Stimulated activated CD4-positive, alpha-beta T cell treated with anti-CD3 and anti-CD28 coated beads, Interleukin-15, amount 100 ng/mL, for 1 hour (primary cell): ENCODE measurements at places on chromosomes 1 and 21.

GRCh38 chr1:152917794-152918193 lies 9.4 kb downstream of the IVL start:
- DNase-seq: no peak

DNA sequence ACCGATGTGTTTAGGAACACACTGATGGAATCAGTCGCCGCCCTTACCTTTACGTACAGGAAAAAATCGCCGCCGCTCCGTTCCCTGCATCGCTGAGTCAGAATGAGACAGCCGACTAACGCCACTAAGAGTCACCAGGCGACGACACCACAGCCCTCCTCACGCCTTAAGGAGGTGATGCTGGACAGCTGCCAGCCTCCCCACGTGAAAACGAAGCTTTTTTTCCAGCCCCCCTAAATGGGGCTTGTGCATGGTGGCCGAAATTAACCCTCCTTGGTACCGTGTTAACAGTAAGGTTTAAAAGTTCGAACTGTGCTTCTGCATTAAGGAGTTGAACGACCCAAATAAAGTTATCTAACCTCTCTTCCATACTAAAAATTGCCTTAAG lies 511 bp downstream of the DNTTIP2 start:
- DNase-seq: peak; percentile 25

- no peak for DNase-seq
These were observed 53.9 kb upstream of the TIAM1 start for GRCh38 chr21:31397939-31398338.

GRCh38 chr1:212127221-212127620 lies 91.7 kb downstream of the DTL start:
- no peak for DNase-seq

- no peak for DNase-seq
These were observed 18.9 kb downstream of the HSF2BP start for GRCh38 chr21:43640400-43640799.

DNA sequence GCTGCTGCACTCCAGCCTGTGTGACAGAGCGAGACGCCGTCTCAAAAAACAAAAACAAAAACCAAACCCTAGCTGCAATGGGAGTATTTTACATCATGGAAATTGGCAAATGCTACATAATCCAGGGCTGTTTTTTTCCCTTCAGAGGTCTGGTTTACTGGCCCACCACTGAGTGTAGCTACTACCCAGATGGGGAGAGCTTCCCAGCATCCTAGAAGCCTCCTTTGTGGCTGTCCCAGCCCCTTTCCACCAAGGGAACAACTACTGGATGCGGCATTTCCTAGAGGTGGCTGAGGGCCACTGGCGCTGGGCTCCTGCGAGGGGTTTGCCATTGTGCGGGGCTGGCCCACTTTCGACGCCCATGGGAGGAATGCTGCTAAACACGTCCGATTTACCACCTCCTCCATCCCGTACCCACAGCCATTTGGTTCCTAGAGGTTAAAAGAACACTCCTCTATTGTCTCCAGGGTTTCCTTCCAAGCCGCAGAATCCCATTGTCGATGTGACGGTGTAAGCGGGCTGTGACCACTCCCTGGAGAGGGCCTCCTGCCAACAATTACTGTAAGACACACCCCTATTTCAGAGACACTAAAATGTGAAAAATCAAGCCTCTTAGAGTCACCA lies 55.4 kb downstream of the RUNX3 start:
- no peak for DNase-seq

- no peak for DNase-seq
These were observed 74.1 kb downstream of the PRDM2 start for GRCh38 chr1:13774121-13774520.

- no peak for DNase-seq
These were observed 19.6 kb upstream of the ZNF648 start for GRCh38 chr1:182080955-182081582.

GRCh38 chr1:27600498-27601175 lies 3.3 kb downstream of the AHDC1 start:
- no peak for DNase-seq

GRCh38 chr1:153805042-153805745 lies 30.0 kb downstream of the SLC27A3 start:
- no peak for DNase-seq

DNA sequence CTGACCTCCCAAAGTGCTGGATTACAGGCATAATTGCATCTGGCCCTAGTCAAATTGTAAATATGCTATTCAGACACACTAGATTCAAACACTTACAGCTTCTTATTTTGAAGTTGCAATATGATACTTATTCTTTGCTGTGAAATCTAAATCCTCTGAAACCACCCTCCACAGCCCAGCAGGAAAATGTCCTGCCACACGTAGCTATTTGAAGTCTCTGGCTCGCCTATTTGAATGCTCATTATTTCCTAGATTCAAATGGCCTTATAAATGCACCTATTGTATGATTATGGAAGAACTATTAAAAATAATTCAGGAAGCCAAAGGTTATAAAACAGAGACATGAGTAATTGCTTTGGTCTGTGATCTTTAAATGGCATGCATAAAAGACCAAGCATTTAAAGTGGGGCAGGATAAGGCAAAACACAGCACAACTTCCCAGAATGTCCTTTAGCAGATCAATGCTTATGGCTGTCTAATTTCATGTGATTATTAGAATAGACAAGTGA lies 26.6 kb upstream of the FBXO28 start:
- no peak for DNase-seq

DNA sequence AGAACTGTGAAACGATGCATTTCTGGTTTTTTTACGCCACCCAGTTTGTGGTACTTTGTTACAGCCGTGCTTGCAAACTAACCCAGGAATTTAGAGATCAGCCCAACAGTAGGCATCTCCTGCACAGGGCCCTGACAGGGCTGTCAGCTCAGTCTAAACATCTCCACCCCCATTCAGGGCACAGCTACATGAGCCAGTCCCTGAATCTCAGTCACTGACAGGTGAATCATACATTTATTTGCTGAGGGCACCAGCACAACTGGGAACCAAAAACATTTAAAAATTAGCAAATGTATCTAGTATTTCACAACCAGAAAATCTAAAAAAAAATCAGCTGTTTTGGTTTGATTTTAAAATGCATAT lies 30.7 kb downstream of the PRDX6 start:
- no peak for DNase-seq

- DNase-seq: no peak
These were observed 334.3 kb downstream of the TGFB2 start for GRCh38 chr1:218679391-218679790.

GRCh38 chr1:76231320-76231719 lies 156.8 kb downstream of the ST6GALNAC3 start:
- no peak for DNase-seq

DNA sequence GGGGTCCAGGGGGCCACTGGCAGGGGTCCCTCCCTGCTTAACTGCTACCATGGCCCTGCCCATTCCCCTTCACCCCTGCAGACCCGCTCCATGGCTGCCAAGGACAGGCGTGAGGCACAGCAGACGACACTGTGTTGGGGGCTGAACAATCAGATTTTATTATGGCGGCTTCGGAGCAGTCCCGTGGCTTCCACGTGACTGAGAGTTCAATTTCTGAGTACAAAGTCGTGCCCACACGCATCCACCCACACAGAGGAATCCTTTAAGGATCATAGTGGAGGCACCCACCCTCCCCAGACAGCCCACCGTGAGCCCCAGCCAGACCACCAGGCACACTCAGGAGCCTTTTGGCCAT lies 1.5 kb downstream of the HES5 start:
- DNase-seq: no peak

DNA sequence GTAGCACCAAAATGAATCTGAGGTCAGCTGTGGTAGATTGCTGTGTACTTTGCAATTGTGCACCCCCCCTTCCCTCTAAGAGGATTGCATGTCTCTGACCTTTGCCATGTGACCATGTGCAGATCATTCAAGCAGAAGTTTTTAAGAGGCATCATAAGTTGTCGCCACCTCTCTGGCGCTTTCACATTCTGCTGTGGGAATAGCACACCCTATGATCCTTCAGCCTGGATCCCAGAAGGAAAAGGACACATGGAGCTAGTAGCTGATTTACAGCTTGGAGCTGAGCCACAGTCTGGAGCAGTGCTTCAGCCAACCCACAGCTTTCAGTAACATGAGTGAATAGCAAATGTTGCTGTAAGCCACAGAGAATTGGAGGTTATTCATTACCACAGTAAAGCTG lies 158.5 kb downstream of the TSEN15 start:
- DNase-seq: no peak

- no peak for DNase-seq
These were observed 658.3 kb downstream of the LTN1 start for GRCh38 chr21:28334407-28334806.

DNA sequence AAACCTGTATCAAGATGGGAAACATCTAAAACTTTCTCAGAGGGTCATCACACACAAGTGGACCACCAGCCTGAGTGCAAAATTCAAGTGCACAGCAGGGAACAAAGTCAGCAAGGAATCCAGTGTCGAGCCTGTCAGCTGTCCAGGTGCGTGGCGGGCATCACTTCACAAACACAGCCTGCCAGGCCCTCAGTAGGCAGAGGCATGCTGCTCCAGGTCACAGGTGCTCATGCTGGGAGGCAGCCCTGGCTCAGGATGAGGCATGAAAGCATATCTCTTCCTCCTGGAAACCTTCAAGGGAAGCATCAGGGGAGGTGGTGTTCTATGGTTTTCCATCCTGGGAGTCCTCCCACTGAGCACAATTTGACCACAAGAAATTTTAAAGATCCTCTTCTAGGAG lies 6.3 kb downstream of the CD2 start:
- no peak for DNase-seq

GRCh38 chr1:55002686-55003085 lies 4.0 kb downstream of the BSND start:
- no peak for DNase-seq

- no peak for DNase-seq
These were observed 233.1 kb downstream of the PAPPA2 start for GRCh38 chr1:176696109-176696508.

GRCh38 chr21:41651830-41652229 lies 115.0 kb downstream of the RIPK4 start:
- no peak for DNase-seq

GRCh38 chr1:67749844-67750690 lies 65.1 kb downstream of the GADD45A start:
- DNase-seq: no peak

GRCh38 chr21:35764077-35764476 lies 296.2 kb downstream of the SETD4 start:
- no peak for DNase-seq

DNA sequence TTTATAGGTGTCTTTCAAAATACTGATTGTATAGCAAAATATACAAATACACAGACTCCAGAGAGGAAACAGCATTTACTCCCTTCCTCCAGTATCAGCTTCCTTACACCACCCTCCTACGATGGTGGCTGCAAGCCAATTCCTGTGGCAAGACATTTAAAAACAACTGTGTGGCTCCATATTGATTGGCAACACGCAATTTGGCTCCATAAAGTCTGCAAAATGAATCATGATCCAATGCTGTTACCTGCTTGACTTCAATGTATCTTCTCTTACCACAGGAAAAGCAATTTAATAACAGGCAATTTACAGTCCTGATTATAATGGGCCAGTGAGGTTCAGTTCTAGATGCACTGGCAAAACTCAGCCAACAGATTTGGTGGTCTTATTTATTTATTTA lies 19.7 kb upstream of the ATP6V1G3 start:
- no peak for DNase-seq

- DNase-seq: no peak
These were observed 25.6 kb downstream of the FCRL2 start for GRCh38 chr1:157751283-157751682.

DNA sequence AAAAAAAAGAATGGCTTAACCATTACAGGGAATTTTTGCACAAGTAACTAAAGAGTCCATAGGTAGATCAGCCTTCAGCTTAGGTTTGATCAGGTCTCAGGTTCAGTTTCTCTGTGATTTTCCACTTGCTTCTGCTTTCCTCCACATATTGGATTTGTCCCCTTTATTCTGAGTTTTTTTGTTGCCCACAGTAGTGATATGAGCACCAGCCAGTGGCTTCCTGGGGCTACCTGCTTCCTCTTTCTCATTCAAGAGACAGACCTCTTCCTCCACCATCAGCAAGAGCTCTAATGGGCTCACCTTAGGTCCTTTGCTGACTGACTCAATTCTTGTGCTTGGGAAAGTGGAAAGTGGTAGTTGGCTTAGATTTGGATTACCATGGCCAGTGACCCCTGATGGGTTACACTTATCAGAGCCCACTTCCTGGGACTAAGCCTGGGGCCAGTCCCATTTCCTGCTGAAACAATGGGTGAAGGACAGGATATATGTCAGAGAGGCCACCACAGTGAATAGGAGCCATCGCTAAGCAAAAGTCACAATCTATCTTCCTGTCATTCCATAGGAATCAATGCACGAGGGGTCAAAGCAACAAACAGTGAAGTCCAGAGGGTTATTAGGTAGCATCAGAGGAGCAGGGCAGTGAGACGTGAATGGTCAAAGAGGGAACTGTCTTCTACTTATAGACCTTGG lies 12.8 kb upstream of the PLA2G2E start:
- DNase-seq: no peak

DNA sequence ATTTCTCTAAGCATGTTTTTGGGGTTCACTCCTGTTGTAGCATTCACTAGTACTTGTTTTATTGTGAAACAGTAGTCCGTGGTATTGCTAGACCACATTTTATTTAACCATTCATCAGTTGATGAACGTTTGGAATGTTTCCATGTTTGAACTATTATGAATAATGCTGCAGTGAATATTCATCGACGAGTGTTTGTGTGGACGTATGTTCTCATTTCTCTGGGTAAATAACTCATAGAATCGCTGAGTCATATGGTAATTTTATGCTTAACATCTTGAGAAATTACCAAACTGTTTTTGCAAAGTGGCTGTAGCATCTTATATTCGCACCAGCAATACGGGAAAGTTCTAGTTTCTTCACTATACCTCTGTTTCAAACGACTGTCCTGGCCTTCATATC lies 28.0 kb upstream of the KAZN start:
- no peak for DNase-seq

DNA sequence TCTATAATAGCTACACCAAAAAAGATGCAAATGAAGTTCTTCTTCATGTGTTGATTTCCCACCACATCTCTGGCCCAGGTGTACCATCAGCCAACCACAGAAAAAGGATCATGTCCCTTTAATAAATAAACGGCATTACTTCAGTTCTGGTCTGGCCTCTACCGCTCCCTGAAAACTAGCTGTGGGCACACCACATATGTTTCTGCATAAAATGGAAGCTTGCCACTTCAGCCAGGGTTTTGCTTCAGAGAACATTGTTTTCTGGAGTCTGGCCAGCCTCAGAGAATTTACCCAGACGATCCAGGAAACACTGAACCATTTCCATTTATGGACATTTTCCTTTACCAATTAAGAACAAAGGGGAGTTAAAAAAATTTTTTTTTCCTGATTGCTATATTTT lies 5.8 kb upstream of the LAMC2 start:
- no peak for DNase-seq

- DNase-seq: no peak
These were observed 75.9 kb downstream of the GIPC2 start for GRCh38 chr1:78121710-78122109.

- DNase-seq: no peak
These were observed 72.6 kb downstream of the TTC3 start for GRCh38 chr21:37145635-37146111.

GRCh38 chr1:21082073-21082472 lies 94.6 kb downstream of the EIF4G3 start:
- no peak for DNase-seq
